Hair follicular keratinocyte (primary cell): ENCODE measurements at places on chromosomes 6 and 20. TPM values are rescaled to one million over a fixed set of nuclear protein-coding genes. Genes with fewer than 3 reads are reported as not detected.

The FAM83B gene
- total RNA-seq = 35.7 and 44.0 TPM in 2 replicates

The ADGRF4 gene
- total RNA-seq = 2.6 and 3.1 TPM in 2 replicates

The TRIM10 gene
- total RNA-seq = not detected in 2 replicates

The ENPP4 gene
- total RNA-seq = 0.08 TPM in 1 of 2 replicates, not detected in the other

The LHFPL5 gene
- not detected in 2 replicates for total RNA-seq

The PTK7 gene
- total RNA-seq = 118 and 123 TPM in 2 replicates

The RFX6 gene
- total RNA-seq = not detected in 2 replicates

The ZNF334 gene
- 1.1 and 2.7 TPM in 2 replicates for total RNA-seq

The PACSIN1 gene
- total RNA-seq = not detected in 2 replicates

The FAM162B gene
- total RNA-seq = 0.08 TPM in 1 of 2 replicates, not detected in the other

The TM9SF4 gene
- 25.5 and 29.5 TPM in 2 replicates for total RNA-seq

The HEY2 gene
- not detected in 2 replicates for total RNA-seq

The TP53TG5 gene
- total RNA-seq = not detected in 2 replicates
